Substantia nigra (tissue), 51 donors: ENCODE measurements at places on chromosomes 5 and 9.

GRCh38 chr9:96858018-96858573 is 3.8 kb upstream of the ZNF782 start:
- no peak for DNase-seq

- peak; percentile 29 for DNase-seq
Measured at GRCh38 chr5:156474251-156474650, 147.3 kb downstream of the SGCD start.

DNA sequence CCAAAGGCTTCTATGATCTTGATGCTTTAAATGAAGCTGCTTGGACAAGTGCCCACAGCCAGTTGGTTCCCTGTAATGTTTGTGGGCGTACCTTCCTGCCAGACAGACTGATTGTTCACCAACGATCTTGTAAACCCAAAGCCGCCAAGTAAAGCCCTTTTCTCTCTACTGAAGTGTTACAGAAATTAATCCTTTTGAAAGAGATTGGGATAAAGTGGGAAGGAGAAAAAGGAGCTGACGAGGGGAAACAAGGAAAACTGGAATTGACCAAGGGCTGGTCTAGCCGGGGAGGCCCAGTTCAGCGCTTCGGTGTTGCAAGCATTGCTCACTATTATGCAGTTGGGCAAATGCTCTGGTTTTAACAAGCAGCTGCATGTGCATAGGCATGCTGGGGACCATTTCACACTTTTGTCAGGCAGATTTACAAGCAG is 53.2 kb downstream of the ZNF474 start:
- no peak for DNase-seq

GRCh38 chr9:32306006-32306405 is 78.4 kb upstream of the ACO1 start:
- no peak for DNase-seq

DNA sequence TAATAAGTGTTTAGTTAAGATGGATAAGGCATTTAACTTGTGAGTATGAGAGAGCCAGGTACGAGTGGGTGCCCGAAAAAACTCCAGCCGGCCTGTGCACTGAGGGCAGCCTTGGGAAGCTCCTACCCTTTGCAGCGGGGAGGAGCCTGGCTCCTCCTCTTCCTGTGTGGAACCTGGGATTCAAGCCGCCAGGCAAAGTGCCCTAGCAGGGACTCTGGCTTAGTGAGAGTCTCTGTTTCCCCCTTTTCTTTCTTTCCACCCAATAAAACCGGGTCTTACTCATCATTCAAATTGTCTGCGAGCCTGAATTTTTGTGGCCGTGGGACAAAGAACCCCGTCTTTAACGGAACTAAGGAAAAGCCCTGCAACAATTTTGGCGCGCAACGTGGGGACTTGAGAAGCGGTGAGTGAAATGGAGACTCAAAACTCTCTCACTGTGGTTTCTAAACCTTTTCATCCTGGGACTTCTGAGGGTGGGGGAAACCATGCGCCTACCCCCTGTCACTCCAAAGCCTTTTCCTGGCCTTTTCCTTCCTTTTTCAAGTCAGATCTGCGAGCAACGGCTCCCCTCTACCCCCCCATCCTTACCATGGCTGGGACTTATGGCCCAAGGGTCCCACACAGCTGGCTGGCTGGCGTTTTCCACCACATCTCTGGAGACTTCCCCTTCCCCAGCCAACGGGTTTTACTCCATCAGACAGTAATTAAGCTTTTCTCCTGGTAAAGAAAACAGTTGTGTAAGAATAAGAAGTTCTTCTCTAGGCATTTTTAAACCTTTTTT is 535.7 kb upstream of the ACO1 start:
- no peak for DNase-seq

DNA sequence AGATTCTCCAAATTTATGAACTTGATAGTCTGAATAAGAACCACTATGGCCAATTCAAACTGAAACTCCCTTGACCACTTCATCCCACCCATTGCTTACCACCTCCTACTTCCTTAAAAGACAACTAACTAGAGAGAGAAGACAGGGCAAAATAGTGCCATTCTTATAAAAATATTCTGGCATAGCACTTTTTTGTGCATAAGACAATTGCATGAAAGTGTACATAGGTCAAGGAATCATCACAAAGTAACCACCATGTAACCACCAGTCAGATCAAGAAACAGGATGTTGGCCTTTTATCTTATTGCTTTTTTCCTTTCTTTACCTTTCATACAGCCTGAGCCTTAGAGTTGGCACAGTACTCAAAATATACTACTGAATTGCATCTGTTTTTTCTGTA is 8.1 kb upstream of the ARSB start:
- no peak for DNase-seq

- no peak for DNase-seq
Measured at GRCh38 chr9:24881361-24881760, 335.7 kb upstream of the IZUMO3 start.

DNA sequence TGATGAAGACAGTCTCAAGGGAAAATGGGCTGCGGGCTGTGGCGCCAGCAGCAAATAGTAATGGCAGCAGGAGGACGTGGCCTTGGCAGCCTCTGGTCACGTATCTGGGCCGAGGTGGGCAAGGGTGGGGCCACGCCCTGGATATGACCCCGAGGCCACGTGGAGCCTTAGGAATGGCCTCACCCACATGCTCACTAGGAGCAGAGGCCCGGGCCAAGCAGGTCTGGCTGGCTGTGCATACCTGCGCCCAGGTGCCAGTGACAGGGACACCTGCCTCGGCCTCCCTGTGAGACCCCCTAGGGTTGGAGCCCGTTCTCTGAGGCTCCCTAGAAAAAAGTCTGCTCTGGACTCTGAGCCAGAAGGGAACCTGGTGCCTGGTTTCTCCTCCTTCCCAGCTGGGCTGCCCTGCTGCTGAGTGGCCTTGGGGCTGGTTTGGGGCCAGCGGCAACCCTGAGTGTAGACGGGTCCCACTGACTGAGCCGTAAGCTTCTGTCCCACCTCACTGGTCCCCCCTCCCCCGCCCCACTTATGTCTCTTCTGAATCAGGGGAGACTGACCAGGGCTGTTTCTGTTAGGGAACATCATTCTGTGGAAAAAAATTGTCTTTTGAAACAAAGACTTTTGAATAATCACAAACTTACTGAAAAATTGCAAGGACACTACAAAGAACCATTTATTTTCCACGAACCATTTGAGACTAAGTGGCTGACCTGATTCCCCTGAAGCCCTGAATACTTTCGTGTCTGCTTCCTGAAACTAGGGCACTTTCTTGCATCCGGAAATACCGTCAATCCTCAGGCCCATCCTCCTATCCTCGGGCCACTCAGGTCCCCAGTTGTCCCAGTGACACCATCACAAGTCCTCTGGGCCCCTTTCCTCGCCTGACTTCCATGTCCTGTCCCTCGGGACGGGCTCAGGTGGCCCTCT is 60.8 kb downstream of the WNK2 start:
- DNase-seq: no peak

- DNase-seq: no peak
Measured at GRCh38 chr9:133563291-133563796, 28.8 kb downstream of the ADAMTSL2 start.

DNA sequence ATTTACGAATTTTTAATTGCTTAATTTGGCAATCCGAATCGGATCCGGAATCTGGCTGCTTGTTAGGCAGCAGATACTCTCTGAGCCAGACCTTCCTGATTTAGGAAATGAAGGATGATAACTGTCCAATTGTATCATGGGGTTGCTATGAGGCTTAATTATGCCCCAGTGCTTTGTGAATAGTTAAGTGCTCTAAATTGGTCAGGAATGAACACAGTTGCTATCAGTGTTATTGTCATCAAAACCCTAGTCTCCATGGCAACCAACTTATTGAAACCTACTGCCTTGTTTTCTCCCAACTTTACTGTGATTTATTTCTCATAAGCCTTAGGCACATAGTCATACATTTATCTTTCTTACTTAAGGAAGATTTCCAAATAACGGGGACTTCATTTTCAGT is 47.9 kb downstream of the MAMDC2 start:
- no peak for DNase-seq
